ENCODE measurements at places on chromosomes 2 and 18.

- no peak overlapping the region for H3K4me3 ChIP-seq
- no peaks in the 10 kb centered on the region for H3K27me3 ChIP-seq
- no peaks in the 10 kb centered on the region for H3K4me1 ChIP-seq
- DNase-seq, result no peak
- H3K36me3 ChIP-seq, result no peaks in the 10 kb centered on the region
These were observed 198.2 kb downstream of the PTGR3 start for GRCh38 chr18:75010689-75011088.

DNA sequence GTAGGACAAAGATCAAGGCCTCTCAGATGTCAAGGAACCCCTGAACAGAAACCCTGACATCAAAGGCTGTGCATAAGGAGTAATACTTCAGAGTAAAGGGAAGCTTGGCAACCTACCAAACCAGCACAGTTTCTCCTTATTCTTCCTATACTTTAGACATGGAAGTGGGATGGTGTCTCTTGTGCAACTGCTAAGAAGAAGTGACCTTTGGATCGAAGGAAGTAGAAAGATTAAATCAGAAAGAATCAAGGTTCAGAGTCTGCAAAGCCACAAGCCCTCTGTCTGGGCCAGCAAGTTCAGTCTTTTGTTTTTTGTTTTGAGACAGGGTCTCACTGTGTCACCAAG, 66.2 kb upstream of the SLC39A10 start:
- H3K4me3 ChIP-seq, result no peak overlapping the region
- H3K27me3 ChIP-seq, result no peaks in the 10 kb centered on the region
- no peaks in the 10 kb centered on the region for H3K4me1 ChIP-seq
- no peaks in the 10 kb centered on the region for H3K36me3 ChIP-seq
- no peak overlapping the region for H3K27ac ChIP-seq

DNA sequence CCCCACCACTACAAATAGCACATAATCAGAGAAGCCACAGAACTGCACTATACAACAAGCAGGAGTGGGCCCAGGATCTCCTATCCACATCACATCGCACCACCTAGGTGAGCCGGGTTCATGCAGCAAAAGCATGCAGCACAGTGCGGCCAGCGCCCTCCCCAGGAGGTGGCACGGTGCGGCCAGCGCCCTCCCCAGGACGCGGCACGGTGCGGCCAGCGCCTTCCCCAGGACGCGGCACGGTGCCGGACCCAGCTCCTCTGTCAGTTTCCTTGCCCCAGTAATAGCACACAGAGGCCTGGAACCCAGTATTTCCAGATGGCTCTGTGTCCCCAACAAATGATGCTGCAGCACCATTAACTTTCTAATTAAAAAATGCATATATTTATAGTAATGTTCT, 114.1 kb downstream of the EIPR1 start:
- no peak overlapping the region for H3K4me3 ChIP-seq
- no peak overlapping the region for H3K27ac ChIP-seq
- no peak for DNase-seq
- H3K27me3 ChIP-seq, result no peaks in the 10 kb centered on the region
- no peaks in the 10 kb centered on the region for H3K4me1 ChIP-seq

GRCh38 chr2:207321514-207321913, 155.8 kb upstream of the KLF7 start:
- no peak overlapping the region for H3K4me3 ChIP-seq
- no peak overlapping the region for H3K27ac ChIP-seq
- H3K36me3 ChIP-seq, result no peaks in the 10 kb centered on the region
- DNase-seq, result no peak
- no peaks in the 10 kb centered on the region for H3K27me3 ChIP-seq

GRCh38 chr2:16726147-16726546, 60.5 kb upstream of the CYRIA start:
- H3K4me3 ChIP-seq, result no peak overlapping the region
- H3K4me1 ChIP-seq, result peaks cover 8% of the 10 kb centered on the region
- H3K27ac ChIP-seq, result no peak overlapping the region

DNA sequence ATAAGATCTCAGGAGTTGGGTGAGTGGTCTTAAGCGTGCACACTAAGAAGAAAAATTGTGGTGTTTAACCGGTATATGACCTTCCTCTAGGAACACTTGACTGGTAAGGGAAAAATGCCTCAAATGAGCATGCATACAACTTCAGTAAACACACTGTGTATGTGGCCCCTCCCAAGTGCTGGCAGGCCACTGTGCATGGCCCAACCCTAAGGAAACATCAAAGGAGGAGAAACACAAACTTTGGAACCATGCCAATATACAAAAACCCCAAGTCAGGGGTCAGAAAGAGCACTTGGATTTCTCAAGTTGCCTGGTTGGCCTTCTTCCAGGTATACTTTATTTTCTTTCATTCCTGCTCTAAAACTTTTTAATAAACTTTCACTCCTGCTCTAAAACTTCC, 308.9 kb upstream of the LRRTM4 start:
- no peaks in the 10 kb centered on the region for H3K27me3 ChIP-seq
- no peaks in the 10 kb centered on the region for H3K4me1 ChIP-seq
- H3K27ac ChIP-seq, result no peak overlapping the region
- no peak for DNase-seq
- no peaks in the 10 kb centered on the region for H3K36me3 ChIP-seq

- no peak for DNase-seq
- no peak overlapping the region for H3K27ac ChIP-seq
- no peaks in the 10 kb centered on the region for H3K4me1 ChIP-seq
- no peak overlapping the region for H3K4me3 ChIP-seq
- H3K27me3 ChIP-seq, result no peaks in the 10 kb centered on the region
These were observed 54.6 kb upstream of the DSC1 start for GRCh38 chr18:31217038-31217849.

- H3K36me3 ChIP-seq, result no peaks in the 10 kb centered on the region
- H3K4me3 ChIP-seq, result peak overlapping the region; percentile 89
- peak; percentile 32 for DNase-seq
- H3K27ac ChIP-seq, result peak overlapping the region; percentile 92
These were observed 1.4 kb downstream of the TRIB2 start for GRCh38 chr2:12718015-12718671.

GRCh38 chr2:229748950-229749349, 34.6 kb upstream of the DNER start:
- H3K36me3 ChIP-seq, result no peaks in the 10 kb centered on the region
- no peaks in the 10 kb centered on the region for H3K4me1 ChIP-seq
- no peak for DNase-seq
- H3K27me3 ChIP-seq, result no peaks in the 10 kb centered on the region

DNA sequence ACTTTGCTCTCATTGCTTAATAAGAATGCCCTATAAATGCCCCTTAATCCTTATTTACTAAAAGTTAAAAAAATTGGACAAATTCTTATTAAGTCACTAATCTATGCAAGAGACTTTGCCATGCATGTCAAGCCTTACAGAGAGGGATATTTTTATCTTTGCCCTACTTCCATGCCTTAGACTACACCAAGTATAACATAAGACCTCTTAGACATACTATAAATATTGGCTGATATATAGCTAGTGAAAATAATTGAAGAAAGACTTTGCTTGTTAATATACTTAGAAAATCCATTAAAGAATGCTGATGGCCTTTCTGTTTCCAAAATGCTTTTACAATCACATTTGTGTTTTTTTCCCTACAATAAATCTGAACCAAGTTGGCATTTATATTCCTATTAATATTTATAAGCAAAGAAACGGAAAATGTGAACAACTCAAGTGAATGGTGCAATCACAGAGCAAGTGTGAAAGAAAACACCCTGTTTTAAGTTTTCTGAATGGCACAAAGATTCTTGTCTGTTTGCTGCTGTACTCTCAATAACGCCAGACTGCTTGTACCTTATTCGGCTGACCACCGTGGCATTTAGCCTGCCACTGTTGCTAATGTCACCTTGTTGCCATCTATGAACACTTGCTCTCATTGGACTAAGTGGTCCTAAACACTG, 105.0 kb downstream of the MC4R start:
- H3K4me3 ChIP-seq, result no peak overlapping the region
- H3K4me1 ChIP-seq, result no peaks in the 10 kb centered on the region
- no peak overlapping the region for H3K27ac ChIP-seq
- H3K36me3 ChIP-seq, result no peaks in the 10 kb centered on the region
- DNase-seq, result no peak

DNA sequence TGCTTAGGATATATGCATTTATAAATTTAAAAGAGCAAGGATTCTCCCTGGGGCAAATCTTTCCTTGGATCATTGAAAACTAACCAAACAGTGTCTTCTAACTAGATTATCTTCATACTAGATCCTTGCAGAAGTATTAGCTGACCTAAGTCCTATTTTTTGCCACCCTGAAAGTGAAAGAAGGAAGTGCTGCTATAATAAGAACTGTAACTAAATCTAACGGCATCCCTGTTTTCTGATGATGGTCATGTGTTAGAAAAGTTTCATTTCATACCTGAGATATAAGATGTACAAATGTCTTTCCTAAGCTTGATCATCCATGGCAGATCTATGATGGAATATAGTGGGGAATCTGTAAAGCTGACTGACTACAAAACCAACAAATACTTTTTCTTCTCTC, 102.7 kb downstream of the MAP2 start:
- H3K4me1 ChIP-seq, result peaks cover 14% of the 10 kb centered on the region
- H3K36me3 ChIP-seq, result no peaks in the 10 kb centered on the region
- H3K27me3 ChIP-seq, result no peaks in the 10 kb centered on the region

GRCh38 chr2:32562906-32563305, 64.9 kb upstream of the TTC27 start:
- H3K36me3 ChIP-seq, result peaks cover 4% of the 10 kb centered on the region
- no peak overlapping the region for H3K27ac ChIP-seq
- H3K4me3 ChIP-seq, result no peak overlapping the region

- H3K36me3 ChIP-seq, result no peaks in the 10 kb centered on the region
- no peak overlapping the region for H3K27ac ChIP-seq
- H3K4me3 ChIP-seq, result no peak overlapping the region
- no peaks in the 10 kb centered on the region for H3K4me1 ChIP-seq
- H3K27me3 ChIP-seq, result no peaks in the 10 kb centered on the region
- no peak for DNase-seq
These were observed 1552.3 kb upstream of the SLC39A10 start for GRCh38 chr2:194104687-194105086.

DNA sequence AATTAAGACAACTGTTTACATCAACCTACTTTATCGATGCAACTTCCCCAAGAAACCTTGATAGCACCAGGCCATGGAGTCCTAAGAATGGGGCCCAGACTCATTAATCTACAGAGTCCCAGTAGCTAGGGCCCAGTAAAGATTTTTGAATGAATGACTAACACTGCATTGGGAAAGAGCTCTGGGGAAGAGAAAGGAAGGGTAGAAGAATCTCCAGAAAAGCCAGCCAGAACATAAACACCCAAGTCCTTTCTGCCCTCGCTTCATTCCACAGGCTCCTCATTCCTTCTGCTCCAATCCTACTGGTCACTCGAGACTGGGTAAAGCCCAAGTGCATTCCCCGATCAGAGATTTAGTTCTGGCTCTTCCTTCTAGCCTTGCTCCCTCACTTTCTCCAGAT, 44.3 kb downstream of the CYRIA start:
- no peaks in the 10 kb centered on the region for H3K27me3 ChIP-seq
- no peaks in the 10 kb centered on the region for H3K36me3 ChIP-seq
- no peak overlapping the region for H3K27ac ChIP-seq
- peaks cover 27% of the 10 kb centered on the region for H3K4me1 ChIP-seq
- no peak overlapping the region for H3K4me3 ChIP-seq
- no peak for DNase-seq

- H3K36me3 ChIP-seq, result no peaks in the 10 kb centered on the region
- no peaks in the 10 kb centered on the region for H3K27me3 ChIP-seq
These were observed 1.1 kb upstream of the GPR55 start for GRCh38 chr2:230925879-230926765.

- no peak overlapping the region for H3K4me3 ChIP-seq
- no peaks in the 10 kb centered on the region for H3K4me1 ChIP-seq
- no peak for DNase-seq
- H3K27ac ChIP-seq, result peak overlapping the region; percentile 8
These were observed 13.7 kb upstream of the TTC39C start for GRCh38 chr18:24000613-24001490.

GRCh38 chr18:62935994-62936393, 220.7 kb downstream of the PHLPP1 start:
- no peak overlapping the region for H3K4me3 ChIP-seq
- no peak overlapping the region for H3K27ac ChIP-seq
- DNase-seq, result no peak
- no peaks in the 10 kb centered on the region for H3K36me3 ChIP-seq

DNA sequence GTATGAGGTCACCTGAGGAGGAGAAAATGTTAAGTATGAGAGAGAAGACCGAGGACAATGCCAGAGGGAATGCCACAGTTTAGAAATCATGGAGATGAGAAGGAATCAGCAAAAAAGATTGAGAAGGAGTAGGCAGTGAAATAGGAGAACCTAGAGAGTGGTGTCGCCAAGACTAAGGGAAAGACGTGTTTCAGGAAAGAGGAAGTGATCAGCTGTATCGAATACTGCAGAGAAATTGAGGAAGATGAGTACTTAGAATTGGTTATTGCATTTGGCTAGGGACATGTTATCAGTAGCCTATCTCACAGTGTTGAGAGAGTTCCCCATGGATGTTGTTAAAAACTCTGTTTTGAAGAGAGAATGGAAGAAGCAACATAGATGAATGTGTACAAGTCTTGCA, 112.3 kb downstream of the GALNT1 start:
- H3K27me3 ChIP-seq, result no peaks in the 10 kb centered on the region
- H3K4me1 ChIP-seq, result peaks cover 19% of the 10 kb centered on the region
- H3K4me3 ChIP-seq, result no peak overlapping the region
- no peaks in the 10 kb centered on the region for H3K36me3 ChIP-seq
- no peak for DNase-seq
- no peak overlapping the region for H3K27ac ChIP-seq

DNA sequence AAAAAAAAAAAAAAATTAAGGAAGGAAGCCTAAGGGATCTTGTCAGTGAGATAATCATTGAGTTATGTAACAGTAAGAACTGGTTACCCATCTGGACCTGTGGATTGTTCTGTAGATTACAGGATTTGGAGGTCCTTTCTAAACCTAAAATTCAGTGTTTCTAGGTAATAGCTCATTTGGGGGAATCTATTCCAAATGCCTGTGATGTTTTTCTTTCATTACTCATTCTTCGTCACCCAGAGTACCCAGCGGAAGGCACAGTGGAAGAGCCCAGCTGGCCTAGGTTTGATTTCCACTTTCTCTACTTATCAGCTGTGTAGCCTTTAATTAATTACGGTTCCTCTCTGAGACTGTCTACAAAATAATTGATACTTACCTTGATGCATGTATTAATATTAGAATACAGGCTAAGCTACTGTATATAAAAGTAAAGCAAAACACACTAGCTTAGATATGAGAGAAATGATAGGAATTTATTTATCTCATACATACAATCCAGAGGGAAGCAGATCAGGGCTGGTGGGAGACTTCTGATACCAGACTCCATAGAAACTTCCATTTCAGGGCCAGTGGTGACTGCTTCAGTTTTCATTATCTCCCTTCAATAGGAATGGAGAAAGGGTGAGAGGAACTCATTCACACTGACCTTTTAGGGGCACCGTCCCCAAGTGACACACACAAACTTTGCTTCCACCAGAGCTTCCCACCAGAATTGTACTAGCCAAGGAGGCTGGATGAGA, 115.8 kb upstream of the NOSTRIN start:
- H3K4me1 ChIP-seq, result no peaks in the 10 kb centered on the region
- no peak overlapping the region for H3K4me3 ChIP-seq
- DNase-seq, result no peak
- H3K27me3 ChIP-seq, result no peaks in the 10 kb centered on the region
- no peak overlapping the region for H3K27ac ChIP-seq

- H3K27me3 ChIP-seq, result no peaks in the 10 kb centered on the region
- H3K36me3 ChIP-seq, result no peaks in the 10 kb centered on the region
- no peaks in the 10 kb centered on the region for H3K4me1 ChIP-seq
These were observed 60.1 kb upstream of the COX7A2L start for GRCh38 chr2:42421157-42421485.
